ENCODE measurements at places on chromosomes 6 and 20. TPM values are rescaled to one million over a fixed set of nuclear protein-coding genes. Genes with fewer than 3 reads are reported as not detected.

Gene PACSIN1
- 0.20 TPM for total RNA-seq

Gene EBF4
- total RNA-seq: 5.0 TPM

Gene MBOAT1
- 7.3 TPM for total RNA-seq

Gene HFE
- 6.5 TPM for total RNA-seq

Gene CFAP206
- not detected for total RNA-seq

All from B cell (primary cell).